ENCODE measurements at places on chromosomes 1 and 21.

DNA sequence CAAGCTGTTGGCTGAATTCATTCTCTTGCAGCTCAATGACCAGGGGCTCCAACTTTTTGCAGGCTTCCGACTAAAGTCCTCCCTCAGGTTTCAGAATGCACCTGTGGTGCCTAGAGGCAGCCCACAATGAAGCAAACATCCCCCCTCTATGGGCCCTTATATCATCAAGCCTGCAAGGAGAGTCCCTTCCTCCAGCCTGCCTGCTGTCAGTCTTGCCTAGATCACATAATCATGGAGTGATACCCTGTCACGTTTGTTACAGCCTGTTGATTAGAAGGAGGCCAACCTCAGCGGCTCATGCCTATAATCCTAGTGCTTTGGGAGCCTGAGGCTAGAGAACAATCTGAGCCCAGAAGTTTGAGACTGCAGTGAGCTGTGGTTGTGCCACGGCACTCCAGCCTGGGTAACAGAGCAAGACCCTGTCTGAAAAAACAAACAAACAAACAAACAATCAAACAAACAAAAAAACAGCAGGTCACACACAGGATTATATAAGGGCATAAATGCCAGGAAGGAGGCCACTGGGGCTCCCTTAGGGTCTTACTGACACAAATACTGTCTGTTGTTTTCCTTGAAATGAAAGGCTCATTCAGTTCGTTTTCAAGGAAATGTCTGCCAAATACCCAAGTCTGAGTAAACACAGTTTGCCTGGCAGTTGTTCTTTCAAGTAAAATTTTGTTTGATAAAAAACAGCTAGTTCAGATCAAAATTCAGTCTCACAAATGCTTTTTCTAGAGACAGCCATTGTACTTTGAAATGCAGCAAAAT lies 4.7 kb upstream of the SPRR3 start:
- no peak for DNase-seq

DNA sequence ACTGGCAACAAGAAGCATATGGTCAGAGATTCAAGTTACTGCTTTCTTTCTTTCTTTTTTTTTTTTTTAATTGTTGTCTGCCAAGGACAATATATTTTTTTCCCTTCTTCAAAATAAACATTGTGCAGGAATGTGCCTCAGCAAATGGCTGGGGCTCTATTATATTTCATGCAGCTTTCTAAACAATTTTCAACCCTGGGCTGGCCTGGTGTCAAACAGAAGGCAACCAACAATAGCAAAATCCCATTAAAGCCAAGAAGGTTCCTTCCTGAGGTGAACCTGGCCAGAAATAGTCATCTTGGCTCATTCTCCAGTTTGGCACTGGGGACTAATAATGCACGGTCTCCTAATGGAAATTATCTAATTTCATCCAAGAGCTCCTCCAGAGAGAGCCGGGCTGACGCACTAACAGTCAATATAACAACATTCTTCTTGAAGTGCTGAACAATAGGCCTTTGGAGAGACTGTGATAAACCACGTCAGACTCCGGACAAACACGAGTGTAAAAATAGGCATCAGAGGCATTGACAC lies 35.7 kb upstream of the HLX start:
- no peak for DNase-seq

DNA sequence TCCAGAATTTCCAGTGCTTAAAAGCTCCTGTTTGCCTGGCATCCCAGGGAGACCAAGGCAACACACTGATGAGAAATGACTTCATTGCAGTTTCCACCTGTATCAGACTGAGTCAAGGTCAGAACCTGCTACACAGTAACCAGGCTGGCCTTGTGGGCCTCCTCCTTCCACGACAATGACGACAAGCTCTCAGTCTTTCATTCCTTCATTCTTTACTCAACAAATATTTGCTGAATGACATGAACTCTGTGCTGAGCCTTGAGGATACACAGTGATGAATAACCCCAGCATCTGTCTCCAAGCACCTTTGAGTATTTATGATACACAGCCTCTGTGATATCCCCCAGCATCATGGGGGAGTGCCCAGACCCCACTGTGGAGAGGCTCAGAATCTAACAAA lies 8.9 kb upstream of the LCE5A start:
- no peak for DNase-seq

DNA sequence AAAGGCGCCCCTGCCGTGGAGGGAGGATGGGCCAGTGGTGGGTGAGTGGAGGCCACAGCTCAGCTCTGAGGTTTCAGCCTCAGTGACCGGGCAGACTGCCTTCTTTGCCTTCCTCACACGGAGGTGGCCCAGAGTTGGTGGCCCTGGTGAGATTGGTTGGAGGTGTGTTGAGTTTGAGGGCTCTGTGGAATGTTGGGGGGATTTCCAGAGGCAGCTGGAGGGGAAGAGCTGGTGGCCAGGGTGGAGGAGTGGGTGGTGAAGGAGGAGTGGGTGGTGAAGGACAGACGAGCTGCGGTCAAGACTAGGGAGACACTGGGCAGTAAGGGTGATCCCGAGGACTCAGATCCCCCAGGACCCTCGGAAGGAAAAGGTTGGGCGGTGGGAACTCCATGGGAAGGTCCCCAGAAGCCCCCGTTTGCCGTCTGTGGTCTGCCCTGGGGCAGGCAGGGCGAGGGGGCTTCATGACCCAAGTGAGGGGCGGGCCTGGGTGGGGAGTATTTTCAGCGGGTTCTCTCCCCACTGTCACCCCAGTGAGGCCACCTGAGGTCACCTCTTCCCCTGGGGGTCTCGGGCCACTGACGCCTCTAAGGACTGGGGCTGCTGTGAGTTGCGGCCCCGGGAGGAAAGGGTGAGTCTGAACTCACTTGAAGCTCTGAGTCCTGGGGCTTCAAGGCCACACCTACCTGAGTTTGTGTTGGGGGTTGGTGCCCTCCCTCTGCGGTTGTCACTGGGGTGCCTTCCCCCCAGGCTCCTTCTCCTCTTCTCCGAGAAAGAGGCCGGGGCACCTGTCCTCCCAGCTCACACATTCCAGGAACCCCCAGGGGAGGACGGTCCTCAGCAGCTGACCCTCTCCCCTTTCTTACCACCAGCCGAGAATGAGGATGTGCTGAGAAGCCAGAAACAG lies 22.7 kb upstream of the PIK3CD start:
- DNase-seq = peak; percentile 28

GRCh38 chr1:109740615-109741373 lies at the start of gene GSTM3:
GSTM3 (minus strand) TSS chr1:109741038; CDS start chr1:109740287, 751 bp downstream.
- DNase-seq = no peak

GRCh38 chr21:33039536-33039935 lies 13.8 kb downstream of the OLIG2 start:
- DNase-seq = no peak

DNA sequence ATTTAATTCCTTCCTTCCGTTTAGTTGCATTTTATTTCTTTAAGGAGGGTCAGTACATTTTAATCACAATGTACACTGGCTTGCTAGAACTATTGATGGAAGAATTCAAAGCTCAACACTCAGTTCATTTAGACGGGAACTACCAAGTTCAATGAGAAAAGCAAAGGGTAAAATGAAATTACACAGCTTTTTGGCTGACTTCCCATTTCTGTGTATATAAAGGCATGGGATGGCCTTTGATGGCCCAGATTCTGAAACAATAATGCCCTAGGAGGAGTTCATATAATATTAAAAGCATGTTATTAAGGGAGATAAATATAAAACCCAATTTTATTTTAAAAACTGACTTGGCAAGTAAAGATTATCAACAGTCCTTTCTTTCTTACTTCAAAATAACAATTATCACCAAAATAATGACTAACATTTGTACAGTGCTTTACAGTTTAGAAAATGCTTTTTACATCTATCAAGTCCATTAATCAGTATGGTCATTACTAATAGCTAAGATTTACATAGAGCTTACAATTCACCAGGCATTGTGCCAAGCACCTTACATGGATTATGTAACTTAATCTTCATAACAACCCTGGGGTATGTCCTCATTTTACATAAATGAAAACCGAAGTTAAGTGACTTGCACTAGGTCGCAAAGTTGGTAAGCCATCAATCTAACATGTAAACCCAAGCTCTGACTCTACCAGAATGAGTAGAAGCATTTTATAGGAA lies 402.4 kb downstream of the OMA1 start:
- DNase-seq = no peak

GRCh38 chr21:33133892-33134291 lies 64.0 kb downstream of the OLIG1 start:
- DNase-seq = no peak

DNA sequence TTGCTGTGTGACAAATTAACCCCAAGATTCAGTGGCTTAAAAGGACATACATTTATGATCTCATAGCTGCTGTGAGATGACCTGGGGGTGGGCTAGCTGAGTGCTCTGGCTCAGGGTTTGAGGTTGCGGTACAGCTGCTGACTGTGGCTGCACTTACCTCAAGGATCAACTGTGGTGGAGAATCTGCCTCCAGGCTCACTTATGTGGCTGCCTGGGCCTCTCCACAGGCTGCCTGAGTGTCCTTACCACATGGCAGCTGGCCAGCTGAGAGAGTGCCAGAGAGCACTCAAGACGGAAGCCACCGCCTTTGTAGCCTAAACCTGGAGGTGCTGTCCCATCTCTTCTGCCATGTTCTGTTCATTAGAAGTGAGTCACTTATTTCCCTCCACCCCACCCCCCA lies 5.7 kb downstream of the LRRC71 start:
- peak; percentile 69 for DNase-seq

DNA sequence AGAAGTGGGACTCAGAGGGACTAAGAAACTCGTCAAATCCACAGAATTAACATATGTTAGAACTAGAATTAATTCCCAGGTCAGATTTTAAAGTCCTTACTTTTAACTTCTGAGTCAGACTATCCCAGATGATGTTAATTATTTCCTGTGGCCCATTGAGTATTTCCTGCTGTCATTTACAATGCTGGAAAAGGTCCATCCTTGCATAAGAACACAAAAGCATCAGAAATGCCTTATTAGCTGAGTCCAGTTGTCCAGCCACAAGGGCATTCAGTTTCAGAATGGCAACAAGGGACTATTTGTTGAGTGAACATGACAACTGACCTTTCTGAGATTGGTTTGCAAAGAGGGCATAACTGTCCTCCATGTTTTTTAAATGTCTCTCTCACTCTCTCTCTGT lies 16.5 kb upstream of the HIVEP3 start:
- no peak for DNase-seq

DNA sequence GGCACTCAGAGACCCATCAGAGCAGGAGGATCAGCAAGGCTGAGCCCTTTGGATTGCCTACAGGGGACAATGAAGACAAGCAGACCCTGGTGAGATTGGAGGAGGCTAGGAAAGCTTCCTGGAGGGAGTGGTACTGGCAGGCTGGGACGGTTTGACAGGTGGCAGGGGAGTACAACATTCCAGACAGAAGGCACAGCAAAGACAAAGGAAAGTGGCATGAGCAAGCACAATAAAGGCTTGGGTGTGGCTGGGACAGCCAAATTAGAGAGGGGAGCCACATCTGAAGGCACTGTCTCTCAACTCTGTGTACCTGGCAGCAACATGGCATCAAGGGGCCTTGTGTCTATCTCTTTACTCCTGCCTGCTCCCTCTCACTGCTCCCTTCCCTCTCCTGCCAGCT lies 38.2 kb downstream of the DMAP1 start:
- DNase-seq = no peak

- DNase-seq = no peak
Measured at GRCh38 chr1:224732377-224733026, 116.4 kb downstream of the CNIH3 start.

DNA sequence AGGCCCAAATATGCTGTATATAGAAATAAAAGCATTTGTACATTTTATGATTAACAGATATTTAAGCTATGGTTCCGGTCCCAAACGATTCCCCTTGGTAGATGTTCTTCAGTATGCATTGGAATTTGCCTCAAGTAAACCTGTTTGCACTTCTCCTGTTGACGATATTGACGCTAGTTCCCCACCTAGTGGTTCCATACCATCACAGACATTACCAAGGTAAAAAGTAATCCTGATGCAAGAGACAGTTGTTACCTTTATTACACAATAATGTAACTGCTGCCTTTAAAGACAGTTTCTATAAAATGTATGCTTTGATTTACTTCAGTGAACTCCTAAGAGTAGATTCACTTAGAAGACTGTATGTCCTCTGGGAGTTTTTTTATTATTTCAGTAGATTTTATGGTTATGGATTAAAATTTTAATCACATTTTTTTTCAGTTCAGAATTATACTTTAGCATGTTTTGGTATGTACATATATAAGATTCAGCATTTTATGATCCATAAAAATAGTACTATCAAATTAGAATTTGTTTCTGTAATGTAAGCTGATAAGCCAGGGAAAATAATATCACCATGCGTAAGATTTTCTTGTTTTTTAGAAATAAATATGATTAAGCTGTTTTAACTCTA lies 96.5 kb downstream of the USP25 start:
- peak; percentile 2 for DNase-seq

DNA sequence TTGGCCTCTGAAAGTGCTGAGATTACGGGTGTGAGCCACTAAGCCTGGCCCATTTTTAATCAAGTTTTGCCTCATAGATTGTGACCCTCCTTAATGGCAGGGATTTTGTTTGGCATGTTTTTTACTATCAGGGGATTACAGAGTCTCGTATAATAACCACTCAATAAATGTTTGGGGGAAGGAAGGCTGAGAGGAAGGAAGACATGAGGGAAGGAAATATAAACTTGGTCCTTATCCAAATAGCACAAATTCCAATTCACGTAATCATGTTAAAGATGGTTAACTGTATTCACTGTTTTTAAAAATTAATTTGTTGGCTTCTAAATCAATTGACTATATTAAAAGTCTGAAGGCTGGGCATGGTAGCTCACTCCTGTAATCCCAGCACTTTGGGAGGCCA lies 30.9 kb upstream of the SERTAD4 start:
- no peak for DNase-seq

DNA sequence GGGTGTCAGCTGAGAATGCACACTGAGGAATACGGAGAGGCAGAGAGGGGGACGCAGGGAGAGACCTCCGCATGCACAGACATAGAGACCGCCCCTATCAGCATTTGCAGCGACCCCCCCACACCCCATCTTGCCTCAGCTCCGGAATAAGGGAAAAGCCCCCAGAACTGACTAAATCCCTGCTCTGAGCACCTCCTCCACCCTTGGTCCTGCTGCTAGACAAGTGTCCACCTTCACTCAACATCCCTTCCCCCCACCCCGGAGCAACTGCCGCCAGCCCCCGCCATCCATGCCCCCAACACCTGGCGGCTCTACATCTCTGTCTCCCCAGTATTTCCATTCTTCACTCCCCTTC lies 769 bp downstream of the SV2A start:
- DNase-seq = no peak

DNA sequence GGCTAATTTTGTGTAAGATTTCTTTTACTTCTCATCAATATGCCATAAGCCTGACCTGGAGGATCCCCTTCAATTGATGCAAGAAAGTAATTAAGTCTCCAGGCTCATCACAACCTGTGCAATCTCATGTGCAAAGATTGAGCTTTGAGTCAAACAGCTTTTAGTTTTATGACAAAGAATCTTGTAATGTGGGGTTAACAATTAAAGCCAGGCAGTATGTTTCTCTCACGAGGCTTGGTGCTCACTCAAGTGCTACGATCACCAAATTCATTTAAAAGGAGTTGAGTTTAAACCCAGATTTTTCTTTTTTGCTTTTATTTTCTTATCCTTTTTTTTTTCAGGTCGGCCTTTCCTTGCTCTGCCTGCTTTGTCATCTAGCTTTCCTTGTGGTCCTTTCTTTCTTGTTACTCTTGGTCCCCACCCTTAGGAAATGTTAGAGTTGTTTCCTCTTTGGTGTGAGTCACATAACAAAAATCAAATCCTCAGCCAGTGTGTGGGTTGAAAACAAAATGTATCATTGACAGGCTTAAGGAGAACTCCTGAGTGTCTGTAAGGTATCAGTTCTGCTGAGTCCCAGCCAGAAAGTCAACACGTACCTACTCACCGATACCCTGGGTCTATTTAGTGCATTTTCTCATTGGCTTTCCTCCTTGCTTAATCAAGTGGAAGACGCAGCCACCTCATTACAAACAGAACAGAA lies 1037.2 kb downstream of the ADGRL2 start:
- no peak for DNase-seq

GRCh38 chr1:76231320-76231719 lies 156.8 kb downstream of the ST6GALNAC3 start:
- no peak for DNase-seq
